ENCODE measurements at places on chromosomes 5 and 9. TPM values are rescaled to one million over a fixed set of nuclear protein-coding genes. Genes with fewer than 3 reads are reported as not detected.

The OTP gene
- total RNA-seq: not detected

The GHR gene
- total RNA-seq: 2.5 TPM

The TMEM252 gene
- not detected for total RNA-seq

The ARSI gene
- total RNA-seq: 18.1 TPM

The DCAF12 gene
- 12.3 TPM for total RNA-seq
